ENCODE measurements at places on chromosomes 13 and 19.

DNA sequence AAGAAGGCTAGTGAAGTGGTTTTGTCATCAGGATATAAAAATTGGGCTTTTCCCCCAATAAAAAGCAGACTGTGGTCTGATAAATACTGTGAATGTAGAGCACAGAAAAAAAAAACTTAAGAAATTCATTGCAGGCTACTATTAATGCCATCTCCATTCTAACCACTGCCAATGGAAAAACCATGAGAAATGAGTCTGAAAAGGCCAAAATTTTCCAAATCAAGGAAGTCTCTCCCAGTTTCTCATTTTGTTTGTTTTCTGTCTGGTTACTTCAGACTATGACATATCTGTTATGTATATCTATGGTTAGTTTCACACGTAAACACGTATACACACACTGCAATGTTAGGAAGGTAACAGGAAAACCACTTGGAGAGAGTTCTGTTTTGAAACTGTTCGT lies 193.6 kb upstream of the TSC22D1 start:
- no peak for DNase-seq

DNA sequence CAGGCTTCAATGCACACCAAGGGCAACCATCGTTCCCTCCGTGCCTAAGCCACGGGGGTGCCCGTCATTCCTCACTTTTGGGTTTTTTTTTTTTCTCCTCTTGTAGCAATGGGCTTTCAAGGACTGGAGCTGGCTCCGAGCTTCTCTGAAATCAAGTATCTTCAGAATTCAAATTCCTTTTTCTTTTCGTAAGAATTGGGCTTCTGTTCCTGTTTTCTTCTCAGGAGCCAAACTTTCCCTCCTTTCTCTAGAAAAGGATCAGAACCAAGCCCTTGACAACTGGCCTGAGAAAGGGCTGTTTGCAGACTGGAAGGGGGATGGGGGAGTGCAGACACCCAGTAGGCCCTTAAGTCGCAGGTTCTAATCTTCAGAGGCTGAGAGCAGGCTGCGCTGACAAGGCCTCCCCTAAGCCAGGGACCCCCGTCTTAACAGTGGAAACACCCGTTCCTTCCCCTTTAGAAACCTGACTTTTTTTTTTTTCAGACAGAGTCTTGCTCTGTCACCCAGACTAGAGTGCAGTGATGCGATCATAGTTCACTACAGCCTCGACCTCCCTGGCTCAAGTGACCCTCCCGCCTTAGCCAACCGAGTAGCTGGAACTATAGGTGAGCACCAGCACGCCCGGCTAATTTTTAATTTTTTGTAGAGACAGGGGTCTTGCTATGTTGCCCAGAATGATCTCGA lies 51.6 kb downstream of the RFX2 start:
- DNase-seq = no peak

DNA sequence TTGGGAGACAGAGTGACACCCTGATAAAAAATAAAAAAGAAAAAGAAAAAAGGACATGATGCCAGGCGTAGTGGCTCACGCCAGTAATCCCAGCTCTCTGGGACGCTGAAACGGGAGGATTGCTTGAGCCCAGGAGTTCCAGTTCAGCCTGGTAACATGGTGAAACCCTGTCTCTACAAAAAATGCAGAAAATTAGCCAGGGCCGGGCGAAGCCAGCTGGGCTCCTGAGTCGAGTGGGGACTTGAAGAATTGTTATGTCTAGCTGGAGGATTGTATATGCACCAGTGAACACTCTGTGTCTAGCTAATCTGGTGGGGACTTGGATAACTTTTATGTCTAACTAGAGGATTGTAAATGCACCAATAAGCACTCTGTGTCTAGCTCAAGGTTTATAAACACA lies 32.3 kb downstream of the TMPRSS9 start:
- DNase-seq = no peak

GRCh38 chr13:41864658-41865057 lies 96.3 kb downstream of the VWA8 start:
- peak; percentile 74 for DNase-seq

DNA sequence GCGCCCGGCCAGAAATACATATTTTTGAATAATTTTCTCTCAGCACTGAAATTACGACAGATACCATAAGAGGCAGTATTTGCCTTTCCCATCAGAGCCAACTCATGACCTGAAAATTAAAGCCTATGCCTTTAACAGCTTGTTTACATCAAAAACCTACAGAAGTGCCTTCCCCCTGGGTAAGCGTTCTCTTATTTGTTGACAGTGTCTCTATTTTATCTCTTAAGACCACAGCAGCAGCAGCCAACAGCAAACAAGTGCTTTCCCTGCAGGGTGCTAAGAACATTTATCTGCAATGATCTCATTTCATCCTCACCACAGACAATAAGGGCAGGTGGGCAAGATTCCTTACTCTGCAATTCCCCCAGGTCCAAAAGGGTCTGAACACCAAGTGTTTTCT lies 6.0 kb downstream of the AKAP8L start:
- DNase-seq = no peak

GRCh38 chr13:113397608-113398425 lies 33.9 kb upstream of the GRTP1 start:
- no peak for DNase-seq

DNA sequence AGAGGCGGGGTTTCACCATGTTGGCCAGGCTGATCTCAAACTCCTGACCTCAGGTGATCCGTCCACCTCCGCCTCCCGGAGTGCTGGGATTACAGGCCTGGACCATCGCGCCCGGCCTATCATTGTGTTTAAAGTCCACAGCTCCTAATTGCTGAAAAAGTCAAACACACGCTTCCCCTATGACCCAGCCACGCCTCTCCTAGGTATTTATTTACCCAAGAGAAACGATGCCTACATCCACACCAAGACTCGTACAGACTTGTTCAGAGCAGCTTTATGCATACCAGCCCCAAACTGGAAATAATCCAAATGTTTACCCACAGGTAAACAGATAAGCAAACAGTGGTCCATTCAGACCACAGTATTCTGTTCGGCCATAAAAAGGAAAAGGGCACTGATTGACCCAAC lies 15.1 kb downstream of the ZNRF4 start:
- no peak for DNase-seq

- no peak for DNase-seq
These were observed 117.3 kb downstream of the ITGBL1 start for GRCh38 chr13:101569807-101570206.

DNA sequence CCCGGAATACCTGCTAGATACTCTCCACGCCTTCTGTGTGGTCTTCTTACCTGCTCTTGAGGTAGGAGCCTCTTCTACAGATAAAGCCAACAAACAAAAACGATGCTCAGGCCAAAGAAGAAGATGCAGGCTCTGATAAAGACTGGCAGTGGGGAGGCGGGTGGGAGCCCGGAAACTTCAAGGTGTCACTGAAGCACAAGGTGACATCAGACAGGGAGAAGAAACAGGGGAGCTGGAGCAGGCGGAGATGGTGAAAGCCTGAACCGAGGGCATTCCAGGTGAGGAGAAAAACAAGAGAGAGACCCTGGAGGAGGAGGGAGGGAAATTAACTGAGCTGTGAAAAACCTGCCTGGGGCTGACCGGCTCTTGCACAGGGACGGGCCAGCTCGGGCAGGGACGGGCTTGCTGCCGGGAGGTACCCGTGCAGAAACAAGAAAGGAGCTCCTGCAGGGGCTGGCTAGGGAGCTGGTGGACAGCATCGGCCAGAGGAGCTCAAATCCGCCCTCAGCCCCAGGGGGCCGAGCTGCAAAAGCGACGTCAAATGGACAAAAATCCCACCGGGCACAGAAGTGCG lies 19.0 kb downstream of the GNG7 start:
- DNase-seq = no peak

GRCh38 chr13:22629374-22629773 lies 551.4 kb upstream of the SGCG start:
- no peak for DNase-seq

- DNase-seq = peak; percentile 67
These were observed 7.5 kb upstream of the LIN7B start for GRCh38 chr19:49106648-49107135.

DNA sequence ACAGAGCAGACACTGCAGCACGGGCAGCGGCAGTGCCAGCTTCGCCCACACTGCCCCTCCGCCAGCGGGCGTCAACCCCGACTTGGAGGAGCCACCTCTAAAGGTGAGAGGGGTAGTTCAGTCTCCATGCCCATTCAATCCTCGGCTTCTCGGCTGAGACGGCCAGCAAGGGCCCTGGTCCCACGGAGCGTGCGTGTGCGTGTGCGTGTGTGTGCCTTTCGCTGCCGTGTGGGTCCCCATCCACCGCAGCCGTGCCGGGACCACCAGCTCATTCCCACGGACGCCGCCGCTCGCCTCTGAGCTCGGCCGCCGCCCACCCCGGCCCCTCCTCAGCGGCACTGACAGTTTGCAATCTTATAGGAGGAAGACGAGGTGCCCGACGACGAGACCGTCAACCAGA lies 55.5 kb upstream of the LDLR start:
- DNase-seq = no peak

GRCh38 chr13:73039201-73040108 lies 19.4 kb upstream of the KLF5 start:
- peak; percentile 12 for DNase-seq

DNA sequence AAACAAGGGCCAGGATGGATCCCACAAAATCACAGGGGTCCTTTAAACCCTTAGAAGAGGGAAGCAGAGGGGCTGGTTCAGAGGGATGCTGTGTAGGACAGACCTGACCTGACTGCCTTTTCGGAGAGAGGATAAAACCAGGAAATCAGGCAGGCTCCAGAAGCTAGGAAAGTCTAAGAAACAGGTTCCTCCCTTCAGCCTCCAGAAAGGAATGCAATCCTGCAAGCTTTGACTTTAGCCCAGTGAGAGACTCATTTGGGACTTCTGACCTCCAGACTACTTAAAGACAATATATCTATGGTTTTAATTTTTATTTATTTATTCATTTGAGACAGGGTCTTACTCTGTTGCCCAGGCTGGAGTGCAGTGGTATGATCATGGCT lies 5.3 kb downstream of the RAB20 start:
- no peak for DNase-seq

DNA sequence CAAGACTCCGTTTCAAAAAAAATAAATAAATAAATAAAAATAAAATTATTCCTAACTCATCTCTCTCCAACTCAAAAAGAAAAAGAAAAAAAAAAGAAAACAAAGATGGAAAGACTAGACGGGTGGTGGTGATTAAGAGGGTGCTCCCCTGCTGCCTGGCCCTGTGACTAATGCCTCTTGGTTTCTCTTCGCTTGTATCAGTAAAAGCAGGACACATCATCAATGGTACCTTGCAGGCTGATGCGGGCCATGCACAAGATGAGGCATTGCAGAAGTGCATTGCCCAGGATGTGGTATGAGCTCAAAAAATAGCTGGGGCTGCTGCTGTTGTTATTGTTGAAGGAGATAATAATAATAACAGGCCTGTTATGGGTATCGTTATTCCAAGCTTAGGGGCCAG lies 14.6 kb downstream of the ACER1 start:
- no peak for DNase-seq

DNA sequence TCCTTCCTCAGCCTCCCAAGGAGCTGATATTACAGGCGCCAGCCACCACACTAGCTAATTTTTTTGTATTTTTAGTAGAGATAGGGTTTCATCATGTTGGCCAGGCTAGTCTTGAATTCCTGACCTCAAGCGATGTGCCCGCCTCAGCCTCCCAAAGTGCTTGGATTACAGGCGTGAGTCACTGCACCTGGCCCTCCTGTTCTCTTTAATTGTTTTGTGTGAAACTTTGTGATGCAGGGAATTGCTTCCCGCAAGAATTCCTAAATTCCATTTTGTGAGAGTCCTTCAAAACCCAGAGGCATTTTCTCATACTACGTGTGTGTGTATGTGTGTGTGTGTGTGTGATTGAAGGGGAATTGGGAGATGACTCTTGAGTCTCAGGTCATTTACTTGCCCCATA lies 65.0 kb upstream of the ZNF835 start:
- no peak for DNase-seq

- peak; percentile 64 for DNase-seq
These were observed 12.9 kb downstream of the NHLRC3 start for GRCh38 chr13:39051157-39051556.

GRCh38 chr13:20424949-20425348 lies 100.7 kb downstream of the CRYL1 start:
- peak; percentile 70 for DNase-seq

GRCh38 chr19:18733196-18733647 lies 49.7 kb downstream of the CRTC1 start:
- DNase-seq = no peak

DNA sequence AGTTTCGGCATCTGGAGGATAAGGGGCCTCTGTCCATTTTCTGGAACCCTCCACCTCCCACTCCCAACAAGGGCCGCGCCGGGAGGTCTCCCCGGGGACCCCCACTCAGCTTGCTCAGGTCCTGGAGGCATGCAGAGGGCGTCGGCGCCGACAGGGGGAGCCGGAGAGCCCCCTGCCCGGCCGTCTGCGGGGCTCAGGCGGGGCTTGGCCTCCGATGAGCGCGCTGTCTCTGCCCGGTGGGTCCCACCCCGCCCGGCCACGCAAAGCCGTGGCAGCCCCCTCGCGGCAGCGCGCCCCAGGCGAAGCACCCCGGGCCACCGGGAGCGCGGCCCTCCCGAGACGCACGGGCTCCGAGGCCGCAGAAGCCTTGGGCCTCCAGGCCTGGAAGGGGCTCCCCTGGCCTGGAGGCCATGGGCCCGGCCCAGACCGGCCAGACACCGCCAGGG lies 149.7 kb upstream of the ZNF536 start:
- DNase-seq = no peak

- DNase-seq = no peak
These were observed 8.5 kb upstream of the RASA3 start for GRCh38 chr13:114140906-114141250.

- no peak for DNase-seq
These were observed 52.0 kb downstream of the DPF1 start for GRCh38 chr19:38172001-38172400.

GRCh38 chr13:112111239-112111857 lies 44.4 kb downstream of the SOX1 start:
- no peak for DNase-seq

- peak; percentile 31 for DNase-seq
These were observed 2.2 kb upstream of the FREM2 start for GRCh38 chr13:38684714-38685113.

GRCh38 chr13:101655435-101655834 lies 203.0 kb downstream of the ITGBL1 start:
- no peak for DNase-seq

GRCh38 chr13:93249364-93250306 lies 23.0 kb downstream of the GPC6 start:
- DNase-seq = peak; percentile 91

- DNase-seq = no peak
These were observed 7.5 kb upstream of the BCAT2 start for GRCh38 chr19:48818234-48818820.

- no peak for DNase-seq
These were observed 135.2 kb downstream of the TSHZ3 start for GRCh38 chr19:31214086-31214485.

- no peak for DNase-seq
These were observed 60.1 kb upstream of the F7 start for GRCh38 chr13:113045251-113046127.

DNA sequence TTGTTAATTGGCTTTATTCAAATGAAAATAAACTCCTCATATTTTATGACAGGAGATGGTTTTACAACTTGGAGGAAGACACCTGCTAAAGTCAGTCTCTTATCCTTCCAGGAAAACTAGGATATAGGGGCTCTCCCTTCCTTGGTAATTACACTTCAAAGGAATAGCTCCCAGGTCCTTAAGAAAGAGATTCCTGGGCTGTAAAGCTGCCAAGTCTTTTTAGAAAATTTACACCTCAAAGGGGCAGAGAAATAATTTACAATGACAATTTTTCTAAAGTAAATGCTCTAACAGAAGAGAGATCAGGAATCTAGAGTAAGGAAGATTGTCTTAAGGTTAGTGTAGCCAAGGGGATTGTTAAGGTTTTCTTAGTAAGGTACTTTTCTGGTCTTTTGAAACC lies 1359.0 kb downstream of the OLFM4 start:
- no peak for DNase-seq

GRCh38 chr19:18519962-18520847 lies 1.7 kb downstream of the ELL start:
- DNase-seq = peak; percentile 81

- DNase-seq = peak; percentile 64
These were observed at the start of gene PEAK3 for GRCh38 chr19:2282062-2282861. TSS of gene PEAK3 (minus strand) at chr19:2282175. CDS start at chr19:2280931, 1,244 bp downstream.

All from cardiac muscle cell (in vitro differentiated cells and primary cell).